ENCODE measurements at places on chromosomes 11 and 22.

- no peak for DNase-seq
Observed at GRCh38 chr11:106619320-106619990, 398.8 kb downstream of the GUCY1A2 start.

- no peak for DNase-seq
Observed at GRCh38 chr22:50584106-50585096, 1.8 kb upstream of the CHKB start.

- no peak for DNase-seq
Observed at GRCh38 chr11:72646472-72646871, 27.8 kb downstream of the PDE2A start.

GRCh38 chr11:44165432-44165831 lies 70.0 kb downstream of the EXT2 start:
- no peak for DNase-seq

- DNase-seq = no peak
Observed at GRCh38 chr11:85699957-85700741, 14.2 kb upstream of the CCDC89 start.

DNA sequence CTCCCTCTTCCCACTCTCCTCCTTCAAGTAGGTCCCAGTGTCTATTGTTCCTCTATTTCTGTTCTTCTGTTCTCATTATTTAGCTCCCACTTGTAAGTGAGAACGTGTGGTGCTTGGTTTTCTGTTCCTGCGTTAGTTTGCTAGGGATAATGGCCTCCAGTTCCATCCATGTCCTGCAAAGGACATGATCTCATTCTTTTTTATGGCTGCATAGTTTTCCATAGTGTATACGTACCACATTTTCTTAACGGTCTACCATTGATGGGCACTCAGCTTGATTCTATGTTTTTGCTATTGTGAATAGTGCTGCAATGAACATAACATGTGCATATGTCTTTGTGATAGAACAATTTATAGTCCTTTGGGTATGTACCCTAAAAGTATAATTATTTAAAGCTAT lies 26.2 kb downstream of the C2CD3 start:
- DNase-seq = no peak

DNA sequence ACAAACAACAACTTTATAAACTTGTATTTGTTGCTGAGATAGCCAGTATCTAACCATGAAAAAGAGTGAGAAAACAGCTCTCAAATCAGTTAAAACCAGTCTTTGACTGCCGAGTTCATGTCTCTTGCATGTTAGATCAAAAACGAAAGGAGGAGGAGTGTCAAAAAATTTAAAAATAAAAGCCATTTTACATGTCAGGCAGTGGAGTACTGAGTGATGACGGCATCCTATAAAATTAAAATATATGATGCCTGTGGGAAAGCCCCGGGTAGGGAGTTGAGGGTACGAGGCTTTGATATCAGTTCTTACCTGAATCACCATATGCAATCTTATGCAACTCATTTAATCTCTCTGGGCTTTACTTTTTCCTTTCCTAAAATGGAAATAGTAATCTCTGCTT lies 117.3 kb downstream of the ETS1 start:
- no peak for DNase-seq

- peak; percentile 6 for DNase-seq
Observed at GRCh38 chr11:43992834-43993637, 50.6 kb downstream of the C11orf96 start.

DNA sequence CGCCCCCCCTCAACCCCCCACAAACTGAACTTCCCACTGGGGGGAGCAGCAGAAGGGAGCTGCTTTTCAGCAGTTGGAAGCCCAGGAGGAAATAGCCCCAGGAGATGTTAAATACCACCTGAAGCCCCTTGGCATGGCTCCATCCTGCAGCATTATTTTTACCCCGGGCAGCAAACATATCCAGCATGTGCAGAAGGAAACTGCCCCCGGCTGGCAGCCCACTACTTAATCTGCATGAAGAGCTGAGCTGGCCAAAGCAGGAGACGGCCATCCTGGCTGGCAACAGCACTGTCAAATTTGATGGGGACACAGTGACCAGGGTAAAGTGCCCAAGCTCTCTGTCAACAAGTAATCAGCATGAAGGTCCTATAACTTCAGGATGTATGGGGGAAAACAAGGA lies 32.0 kb downstream of the BUD13 start:
- no peak for DNase-seq

GRCh38 chr11:64667154-64667745 lies 55.7 kb downstream of the NRXN2 start:
- no peak for DNase-seq

GRCh38 chr22:27668828-27669797 lies 132.4 kb downstream of the MN1 start:
- DNase-seq = peak; percentile 95

GRCh38 chr11:64489831-64490441 lies 101.1 kb upstream of the SLC22A12 start:
- peak; percentile 40 for DNase-seq

GRCh38 chr22:22111267-22111751 lies 128.7 kb upstream of the TOP3B start:
- DNase-seq = no peak

GRCh38 chr22:29088809-29089208 lies 16.0 kb downstream of the KREMEN1 start:
- no peak for DNase-seq

DNA sequence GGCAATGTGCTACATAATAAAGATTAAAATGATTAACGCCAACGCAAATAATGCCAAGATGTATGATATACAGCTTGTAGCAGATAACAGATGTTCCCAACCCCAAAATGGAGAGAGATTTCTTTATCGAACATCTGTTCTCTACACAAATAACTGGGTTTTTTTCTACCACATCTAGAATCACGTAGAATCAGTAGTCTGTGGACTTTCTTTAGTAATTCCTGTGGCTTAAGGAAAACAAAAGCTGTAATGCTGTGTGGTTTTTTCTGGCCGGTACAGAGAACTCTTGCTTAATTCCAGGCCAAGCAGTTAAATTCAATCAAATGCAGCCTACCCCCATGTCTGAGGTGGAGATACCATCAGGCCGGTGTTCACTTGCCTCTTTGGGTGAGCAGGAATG lies 303.4 kb downstream of the FAT3 start:
- DNase-seq = peak; percentile 59

DNA sequence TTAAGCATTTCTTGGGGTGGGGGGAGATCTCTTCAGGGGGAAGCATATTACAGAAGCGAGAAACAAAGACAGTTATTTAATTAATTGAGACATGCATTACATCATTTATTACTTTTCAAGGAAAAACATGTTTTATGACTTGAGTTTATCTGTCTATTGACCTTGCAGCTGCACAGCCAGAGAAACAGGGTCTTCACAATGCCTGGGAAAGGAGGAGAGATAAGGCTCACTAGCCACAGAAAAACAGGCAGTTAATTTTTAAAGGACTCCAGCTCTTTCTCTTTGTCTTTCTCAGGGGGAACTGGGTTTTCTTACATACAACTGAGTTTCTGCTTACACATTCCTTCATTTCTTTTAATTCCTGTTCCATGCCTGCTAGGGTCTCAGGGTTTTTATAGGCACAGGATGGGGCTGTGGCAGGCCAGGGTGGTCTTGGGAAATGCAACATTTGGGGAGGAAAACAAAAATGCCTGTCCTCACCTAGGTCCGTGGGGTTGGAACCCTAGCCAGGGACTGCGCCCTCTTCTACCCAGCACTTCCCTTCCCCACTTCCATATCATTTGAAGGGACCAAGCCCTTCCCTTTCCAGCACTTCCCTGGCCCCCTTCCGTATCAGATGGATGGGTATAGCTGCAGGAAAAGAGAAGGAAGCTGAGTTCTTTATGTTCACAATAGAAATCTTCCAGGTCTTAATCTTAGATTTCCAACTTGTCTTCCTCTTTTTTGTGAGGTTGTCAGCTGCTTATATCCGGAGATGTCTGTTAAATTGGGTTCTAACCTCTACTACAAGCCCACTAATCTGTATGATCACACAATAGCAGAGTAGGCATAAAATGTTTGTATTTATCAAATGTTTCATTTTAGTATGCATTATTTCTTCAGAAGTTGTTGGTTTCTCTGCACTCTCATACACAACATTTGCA lies 38.3 kb downstream of the BIRC2 start:
- no peak for DNase-seq

DNA sequence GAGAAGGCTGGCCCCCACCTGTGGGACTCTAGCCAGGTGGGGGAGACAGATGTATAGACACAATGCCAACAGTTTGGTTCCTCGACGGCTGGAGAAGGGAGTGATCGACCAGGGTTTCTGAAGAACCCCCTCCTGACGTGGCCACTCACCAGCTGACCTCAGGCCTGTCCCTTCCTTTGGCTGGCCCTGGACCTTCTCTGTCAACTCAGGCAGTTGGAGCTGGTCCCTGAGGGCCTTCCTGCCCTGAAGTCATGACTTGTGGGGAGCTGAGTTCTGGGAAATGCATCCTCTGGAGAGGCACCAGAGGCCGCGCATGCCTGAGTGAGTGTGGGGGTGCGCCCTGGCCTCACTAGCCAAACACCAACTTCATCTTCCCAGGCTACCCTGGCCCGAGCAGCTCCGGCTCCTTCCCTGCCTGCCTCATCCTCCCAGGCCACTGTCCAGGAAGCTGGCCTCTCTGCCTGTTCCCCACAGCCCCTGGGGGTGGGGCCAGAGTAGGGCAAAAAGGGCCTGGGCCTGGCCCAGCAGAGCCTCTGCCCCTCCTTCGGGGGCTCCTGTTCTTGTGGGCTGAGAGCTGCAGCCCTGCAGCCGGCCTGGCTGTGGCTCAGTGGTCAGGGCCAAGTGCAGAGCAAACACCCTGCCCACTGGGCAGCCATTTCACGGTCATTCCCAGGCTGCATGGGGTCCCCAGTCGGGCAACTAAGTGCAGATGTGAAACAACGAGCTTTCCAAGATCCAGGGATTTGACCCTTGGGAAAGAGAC lies 23.6 kb downstream of the TXN2 start:
- DNase-seq = peak; percentile 10

DNA sequence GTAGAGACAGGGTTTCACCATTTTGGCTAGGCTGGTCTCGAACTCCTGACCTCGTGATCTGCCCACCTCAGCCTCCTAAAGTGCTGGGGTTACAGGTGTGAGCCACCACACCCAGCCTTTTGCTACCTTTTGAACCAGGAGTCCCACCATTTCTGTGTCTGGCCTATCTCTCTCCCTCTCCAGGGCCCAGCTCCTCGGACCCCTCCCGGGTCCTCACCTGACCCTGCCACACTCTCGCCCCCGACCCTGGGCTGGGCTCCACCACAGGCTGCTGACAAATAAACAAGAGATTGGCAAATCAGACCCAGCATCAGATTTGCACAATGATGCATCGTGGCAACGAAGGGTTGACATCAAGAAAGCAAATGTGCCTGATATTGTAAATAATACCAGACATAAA lies 8.8 kb downstream of the KRTAP5-5 start:
- DNase-seq = no peak

GRCh38 chr22:23621082-23621780 lies 10.9 kb downstream of the DRICH1 start:
- no peak for DNase-seq

GRCh38 chr11:119793335-119793984 lies 64.5 kb upstream of the NECTIN1 start:
- no peak for DNase-seq

DNA sequence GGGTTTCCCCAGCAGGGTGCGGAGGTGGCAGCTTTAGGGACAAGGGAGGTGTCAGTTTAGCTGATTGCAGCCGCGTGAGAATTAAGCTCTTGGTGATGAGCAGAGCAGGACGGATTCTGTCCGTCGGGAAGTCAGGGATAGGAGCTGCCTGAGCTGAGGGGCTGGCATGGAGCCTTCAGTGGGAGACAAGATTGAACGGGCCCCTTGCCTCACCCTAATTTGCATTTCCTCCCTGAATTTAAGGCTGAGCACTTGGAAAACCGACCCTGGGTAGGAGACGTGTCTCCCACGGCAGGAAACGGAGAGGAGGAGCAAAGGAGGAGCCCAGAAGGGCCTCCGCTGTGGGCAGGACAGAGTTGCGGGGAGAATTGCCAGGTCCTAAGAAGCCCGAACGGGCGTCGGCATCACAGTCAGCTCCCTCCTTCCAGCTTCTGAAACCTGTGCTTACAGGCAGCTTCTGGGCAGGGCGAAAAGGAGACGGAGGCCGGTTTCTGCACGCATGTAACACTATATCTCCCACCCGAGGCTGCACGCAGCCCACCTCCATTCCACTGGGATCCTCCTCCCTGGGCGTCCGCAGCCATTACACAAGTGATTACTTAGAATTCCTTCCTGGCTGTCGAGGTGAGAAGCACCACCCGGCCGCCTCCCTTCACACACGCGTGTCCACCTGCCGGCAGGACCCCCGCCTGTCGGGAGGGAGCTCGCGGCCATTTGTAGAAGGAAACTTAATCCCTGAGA lies 345.8 kb downstream of the BRD1 start:
- no peak for DNase-seq

DNA sequence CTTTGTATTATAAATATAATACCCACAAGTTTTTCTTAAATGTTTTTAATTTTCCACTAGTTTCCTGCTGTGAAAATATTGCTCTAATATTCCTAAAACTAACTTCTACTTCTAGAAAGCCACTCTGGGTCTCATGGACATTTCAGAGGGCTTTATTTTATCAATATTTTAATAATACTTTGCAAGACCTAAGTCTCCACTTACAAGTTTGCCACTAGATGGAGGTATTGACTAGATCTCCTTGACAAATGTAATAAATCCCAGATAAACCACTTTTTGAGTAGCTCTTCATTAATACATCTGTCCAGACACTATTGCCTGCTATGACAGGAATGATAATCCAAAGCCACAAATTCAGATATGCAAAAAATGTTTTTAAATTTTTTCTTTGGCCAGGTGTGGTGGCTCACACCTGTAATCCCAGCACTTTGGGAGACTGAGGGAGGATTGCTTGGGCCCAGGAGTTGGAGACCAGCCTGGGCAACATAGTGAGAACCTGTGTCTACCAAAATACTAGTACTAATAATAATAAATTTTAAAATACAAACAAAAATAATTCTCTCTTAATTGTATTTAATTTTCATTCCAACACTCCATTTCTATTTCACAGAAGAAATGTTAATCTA lies 3.5 kb upstream of the ACAT1 start:
- DNase-seq = peak; percentile 45

- no peak for DNase-seq
Observed at GRCh38 chr11:120086651-120087050, 51.3 kb downstream of the TRIM29 start.

- no peak for DNase-seq
Observed at GRCh38 chr11:83223457-83223856, 29.9 kb downstream of the ANKRD42 start.

GRCh38 chr11:74004759-74005615 lies 3.9 kb downstream of the UCP3 start:
- no peak for DNase-seq

DNA sequence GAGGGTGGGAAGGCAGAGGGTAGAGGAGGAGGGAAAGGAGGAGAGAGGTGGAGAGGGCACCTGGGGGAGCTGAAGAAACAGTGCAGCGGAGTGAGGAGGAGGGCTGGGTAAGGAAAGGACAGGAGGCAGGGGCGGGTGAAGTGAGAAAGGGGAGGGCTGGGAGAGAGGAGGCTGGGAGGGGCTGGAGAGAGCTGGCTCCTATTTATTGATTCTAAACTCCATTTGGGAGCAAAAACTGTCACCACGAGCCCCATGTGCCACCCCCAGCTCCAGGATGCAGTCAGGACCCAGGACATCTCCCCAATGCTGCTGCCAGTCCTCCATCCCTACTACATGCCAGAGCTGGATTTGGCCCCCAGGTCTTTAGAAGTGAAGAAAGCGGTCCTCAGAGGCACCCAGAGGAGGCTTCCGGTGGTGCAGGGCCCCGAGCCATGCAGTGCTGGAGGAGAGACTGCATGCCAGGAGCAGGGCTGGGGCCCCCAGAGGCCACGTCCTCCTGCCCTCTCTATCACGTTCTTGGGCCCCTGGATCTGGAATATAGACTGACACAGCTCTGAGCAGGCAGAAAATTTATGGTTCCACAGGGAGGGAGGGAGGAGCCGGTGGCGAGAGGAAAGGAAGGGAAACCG lies 53.7 kb downstream of the SLC22A12 start:
- DNase-seq = peak; percentile 44
